Right lung (tissue), 10 donors: ENCODE measurements at places on chromosomes 12 and 14. TPM values are rescaled to one million over a fixed set of nuclear protein-coding genes. Genes with fewer than 3 reads are reported as not detected.

The BIN2 gene
- polyA plus RNA-seq = 4.6 TPM

The RASSF9 gene
- polyA plus RNA-seq = 18.0 TPM

The GALNT9 gene
- polyA plus RNA-seq = 1.9 TPM

The KCNC2 gene
- 0.31 TPM for polyA plus RNA-seq

The KRT8 gene
- 173 TPM for polyA plus RNA-seq

The RNFT2 gene
- 3.6 TPM for polyA plus RNA-seq

The CCDC196 gene
- not detected for polyA plus RNA-seq

The RNASE3 gene
- polyA plus RNA-seq = not detected

The SPRYD4 gene
- 5.7 TPM for polyA plus RNA-seq

The TMTC3 gene
- polyA plus RNA-seq = 31.4 TPM

The RNU6-7 gene
- polyA plus RNA-seq = not detected

The RNASE7 gene
- 0.12 TPM for polyA plus RNA-seq

DNA sequence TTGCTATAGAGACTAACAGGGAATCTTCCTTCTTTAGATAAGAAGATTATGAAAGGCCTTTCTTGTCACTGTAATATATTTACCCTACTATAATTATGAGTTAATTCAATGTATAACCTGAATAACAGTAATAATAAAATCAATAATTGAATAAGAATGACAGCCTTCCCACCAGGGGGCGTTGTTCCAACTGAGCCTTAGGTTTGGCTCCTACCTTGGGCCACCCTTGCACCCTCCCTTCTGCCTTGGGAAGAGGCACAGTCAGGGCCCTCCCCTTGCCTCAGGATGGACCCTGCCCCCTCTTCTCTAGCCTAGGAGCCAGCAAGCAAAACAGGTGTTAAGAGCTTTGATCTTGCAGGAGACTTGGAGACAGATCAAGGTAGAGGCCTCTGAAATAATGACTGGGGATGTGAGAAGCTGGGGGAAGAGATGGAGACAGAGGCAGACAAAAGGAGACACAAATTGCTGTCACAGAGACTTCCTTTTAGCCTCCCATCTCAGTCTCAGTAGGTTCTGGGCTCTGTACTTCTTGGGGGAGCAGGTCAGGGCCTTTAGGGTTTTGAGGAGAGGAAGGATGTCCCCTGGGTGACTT lies 40.1 kb upstream of the CISTR start:
- no peak for DNase-seq

GRCh38 chr12:94218233-94218632 lies 69.9 kb downstream of the PLXNC1 start:
- DNase-seq = no peak

DNA sequence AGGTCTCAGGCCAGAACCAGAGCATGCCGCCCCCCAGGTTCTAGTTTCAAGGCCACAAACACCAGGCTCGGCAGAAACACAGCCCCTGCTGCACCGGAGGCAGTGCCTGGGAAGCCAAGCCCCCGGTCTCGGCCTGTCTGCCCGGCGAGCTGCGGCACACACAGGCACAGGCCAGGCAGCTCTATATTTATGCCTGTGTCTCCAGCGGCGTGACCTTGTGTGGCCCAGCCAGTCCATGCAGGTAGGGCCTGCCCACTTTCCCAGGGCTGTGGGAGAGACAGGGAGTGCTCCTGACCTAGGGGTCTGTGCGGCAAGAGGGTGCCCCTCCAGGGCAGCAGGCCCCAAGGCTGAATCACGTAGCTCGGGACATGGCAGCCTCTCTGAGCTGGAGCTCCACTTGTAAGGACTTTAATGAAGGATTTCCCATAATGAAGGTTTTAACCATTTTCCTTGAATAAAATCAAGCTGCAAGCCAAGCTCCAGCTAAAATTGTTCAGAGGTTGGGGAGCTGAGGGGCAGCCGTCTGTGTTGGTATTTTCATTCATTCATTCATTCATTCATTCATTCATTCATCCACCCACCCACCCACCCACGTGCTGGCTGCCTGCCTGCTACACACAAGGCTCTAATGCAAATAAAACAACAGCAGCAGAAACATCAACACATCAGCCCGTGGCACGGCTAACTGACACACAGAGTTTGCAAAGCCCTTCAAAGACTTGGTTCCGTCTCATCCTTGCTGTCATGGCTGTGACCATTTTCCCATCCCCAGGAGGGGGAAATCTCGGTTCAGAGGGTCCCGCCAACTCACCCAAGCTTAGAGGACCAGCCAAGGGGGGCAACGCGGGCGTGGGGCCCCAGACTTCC lies 92.0 kb downstream of the RFLNA start:
- DNase-seq = no peak

- DNase-seq = peak; percentile 45
Observed at GRCh38 chr14:31934767-31935266, 142.3 kb upstream of the ARHGAP5 start.

- DNase-seq = no peak
Observed at GRCh38 chr14:74517731-74518130, 24.2 kb downstream of the ISCA2 start.

GRCh38 chr14:69632164-69632563 lies 20.8 kb downstream of the SUSD6 start:
- DNase-seq = no peak

GRCh38 chr14:22391908-22392565 lies 197.0 kb downstream of the DAD1 start:
- DNase-seq = no peak

DNA sequence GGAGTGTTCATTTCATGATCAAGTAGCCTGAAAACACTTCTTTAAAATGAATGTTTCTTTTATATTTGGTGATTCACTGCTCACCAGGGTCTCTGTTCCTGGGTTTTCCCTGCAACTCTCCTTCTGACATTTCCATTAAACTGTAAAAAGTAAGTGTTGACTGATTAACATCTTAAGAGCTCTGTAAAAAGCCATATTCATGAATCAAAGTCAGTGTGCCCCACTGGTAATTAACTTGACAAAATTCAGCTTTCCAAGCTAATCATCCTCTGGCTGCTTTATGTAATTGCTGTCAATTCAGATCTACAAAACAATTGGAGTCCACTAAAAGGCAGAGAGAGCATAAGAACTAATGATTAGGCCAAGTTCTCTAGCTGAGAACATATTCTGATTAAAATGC lies 41.6 kb downstream of the CNTN1 start:
- DNase-seq = no peak

DNA sequence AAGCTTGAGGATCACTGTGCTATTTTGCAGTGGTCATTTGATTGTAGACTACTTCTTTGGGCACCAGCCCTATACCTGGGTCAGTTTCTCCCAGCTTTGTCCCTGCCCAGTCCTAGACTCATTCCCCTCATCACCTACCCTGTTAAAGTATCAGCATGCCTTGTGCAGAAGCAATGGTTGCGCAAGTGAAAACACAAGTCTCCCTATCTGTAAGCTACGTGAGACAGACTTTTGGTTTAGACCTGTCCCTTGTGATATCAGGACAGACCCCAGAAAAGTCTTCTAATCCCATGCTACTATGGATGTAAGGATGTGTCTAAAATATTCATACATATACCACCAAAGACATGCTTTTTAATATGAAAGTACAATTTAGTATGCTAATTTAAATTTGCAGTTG lies 88.8 kb upstream of the ATP2B1 start:
- DNase-seq = no peak

DNA sequence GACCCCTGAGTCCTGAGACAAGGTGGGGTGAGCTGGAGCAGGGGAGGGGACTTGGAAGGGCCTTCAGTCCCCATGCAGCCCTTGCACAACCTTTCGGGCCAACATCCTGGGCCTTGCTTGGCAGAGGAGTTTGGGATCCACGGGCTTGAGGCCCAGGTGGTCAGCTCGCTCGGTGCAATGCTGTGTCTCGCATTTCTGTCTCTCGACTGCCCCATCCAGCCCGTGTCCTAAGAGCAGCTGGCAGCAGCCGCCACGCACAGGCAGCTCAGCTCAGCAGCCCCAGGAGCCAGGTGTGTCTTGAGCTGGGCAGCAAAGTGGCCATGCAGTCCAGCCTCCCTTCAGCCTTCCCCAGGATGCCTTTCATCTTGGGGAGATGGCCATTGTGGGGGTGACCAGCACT lies 10.8 kb downstream of the PACS2 start:
- no peak for DNase-seq

DNA sequence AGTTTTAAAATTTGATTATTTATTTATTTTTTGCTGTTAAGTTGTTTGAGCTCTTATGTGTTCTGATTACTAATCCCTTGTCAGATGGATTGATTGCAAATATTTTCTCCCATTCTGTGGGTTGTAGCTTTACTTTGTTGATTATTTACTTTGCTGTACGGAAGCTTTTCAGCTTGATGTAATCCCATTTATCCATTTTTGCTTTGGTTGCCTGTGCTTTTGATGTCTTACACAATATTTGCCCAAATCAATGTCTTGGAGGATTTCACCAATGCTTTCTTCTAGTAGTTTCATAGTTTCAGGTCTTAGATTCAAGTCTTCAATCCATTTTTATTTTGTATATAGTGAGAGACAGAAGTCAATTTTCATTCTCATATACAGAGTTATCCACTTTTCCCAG lies 56.5 kb upstream of the PCNX4 start:
- DNase-seq = no peak

DNA sequence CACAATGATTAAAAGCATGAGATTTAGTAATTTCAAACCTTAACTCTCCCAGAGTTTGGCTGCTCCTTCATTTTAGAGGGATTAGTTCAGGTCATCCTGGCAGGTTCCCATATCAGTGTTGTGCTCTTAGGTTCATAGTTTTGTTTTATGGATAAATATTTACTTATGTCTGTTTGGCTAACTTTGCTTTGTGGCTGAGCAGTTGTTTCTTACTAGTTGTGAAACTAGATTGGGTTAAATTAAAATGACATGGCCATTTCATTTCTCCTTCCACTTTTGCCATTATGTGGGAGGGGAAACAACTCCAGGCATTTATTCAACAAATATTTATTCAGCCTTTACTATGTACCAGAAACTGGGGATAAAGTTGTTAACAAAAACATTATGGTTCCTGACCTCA lies 158.8 kb downstream of the TMTC3 start:
- DNase-seq = no peak

- DNase-seq = no peak
Observed at GRCh38 chr14:79544698-79545070, 666.6 kb downstream of the DIO2 start.

DNA sequence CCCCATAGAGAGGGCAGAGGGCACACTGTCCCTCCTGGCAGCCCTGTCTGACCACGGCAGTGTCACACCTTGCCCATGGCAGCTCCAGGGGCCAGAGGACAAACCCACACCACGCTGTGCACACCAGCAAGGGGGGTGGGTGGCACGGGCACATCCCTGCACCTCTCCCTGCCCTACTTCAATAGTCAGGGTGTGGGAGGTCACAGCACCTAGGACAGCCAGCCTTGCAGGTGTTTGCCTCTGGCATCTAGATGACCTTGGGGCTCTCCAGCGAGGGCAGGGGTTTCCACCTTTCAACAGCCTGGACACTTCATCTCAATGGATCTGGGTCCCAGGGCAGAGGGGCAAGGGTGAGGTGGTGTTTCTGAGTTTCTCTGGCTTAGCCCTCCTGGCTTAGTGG lies 69.2 kb downstream of the LGMN start:
- DNase-seq = no peak

DNA sequence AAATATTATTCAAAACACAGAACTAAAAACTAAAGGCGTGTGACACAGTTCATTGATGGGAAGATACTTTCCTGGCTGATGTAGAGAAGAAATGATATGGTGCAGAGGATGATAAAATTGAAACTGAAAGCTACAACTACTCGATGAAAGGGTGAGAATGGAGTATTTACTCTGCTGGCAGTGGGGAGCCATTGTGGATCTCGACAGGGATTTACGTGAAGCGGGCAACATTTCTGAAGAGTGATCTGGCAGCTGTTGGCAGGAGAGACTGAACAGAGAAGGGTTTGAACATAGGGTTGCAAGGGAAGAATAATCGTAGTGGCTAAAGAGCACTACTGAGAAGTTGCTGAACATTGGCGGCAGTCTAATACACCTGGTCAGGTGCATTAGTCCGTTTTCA lies 464.9 kb downstream of the PDZRN4 start:
- no peak for DNase-seq

- no peak for DNase-seq
Observed at GRCh38 chr12:130813436-130813835, 25.6 kb downstream of the STX2 start.

- no peak for DNase-seq
Observed at GRCh38 chr14:64801046-64801445, 78.7 kb downstream of the SPTB start.

GRCh38 chr12:83122623-83122934 lies 435.9 kb downstream of the TMTC2 start:
- no peak for DNase-seq

DNA sequence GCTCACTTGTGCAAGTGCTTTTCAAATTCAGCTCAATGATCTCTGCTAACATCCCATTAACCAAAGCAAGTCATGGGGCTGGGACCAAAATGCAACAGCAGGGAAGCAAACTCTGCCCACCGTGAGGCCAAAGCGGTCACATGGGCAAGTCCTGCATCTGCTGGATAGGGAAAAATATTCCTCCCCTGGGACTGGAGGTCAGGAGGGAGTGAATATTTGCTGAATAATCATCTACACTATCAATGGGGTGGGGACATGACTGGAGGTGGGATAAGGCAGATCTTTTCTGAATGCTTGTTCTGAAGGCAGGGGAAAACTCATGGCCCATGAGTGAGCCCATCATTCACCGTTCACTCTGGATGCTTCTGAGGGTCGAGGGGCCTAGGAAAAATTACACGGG lies 45.1 kb upstream of the VRK1 start:
- DNase-seq = no peak

DNA sequence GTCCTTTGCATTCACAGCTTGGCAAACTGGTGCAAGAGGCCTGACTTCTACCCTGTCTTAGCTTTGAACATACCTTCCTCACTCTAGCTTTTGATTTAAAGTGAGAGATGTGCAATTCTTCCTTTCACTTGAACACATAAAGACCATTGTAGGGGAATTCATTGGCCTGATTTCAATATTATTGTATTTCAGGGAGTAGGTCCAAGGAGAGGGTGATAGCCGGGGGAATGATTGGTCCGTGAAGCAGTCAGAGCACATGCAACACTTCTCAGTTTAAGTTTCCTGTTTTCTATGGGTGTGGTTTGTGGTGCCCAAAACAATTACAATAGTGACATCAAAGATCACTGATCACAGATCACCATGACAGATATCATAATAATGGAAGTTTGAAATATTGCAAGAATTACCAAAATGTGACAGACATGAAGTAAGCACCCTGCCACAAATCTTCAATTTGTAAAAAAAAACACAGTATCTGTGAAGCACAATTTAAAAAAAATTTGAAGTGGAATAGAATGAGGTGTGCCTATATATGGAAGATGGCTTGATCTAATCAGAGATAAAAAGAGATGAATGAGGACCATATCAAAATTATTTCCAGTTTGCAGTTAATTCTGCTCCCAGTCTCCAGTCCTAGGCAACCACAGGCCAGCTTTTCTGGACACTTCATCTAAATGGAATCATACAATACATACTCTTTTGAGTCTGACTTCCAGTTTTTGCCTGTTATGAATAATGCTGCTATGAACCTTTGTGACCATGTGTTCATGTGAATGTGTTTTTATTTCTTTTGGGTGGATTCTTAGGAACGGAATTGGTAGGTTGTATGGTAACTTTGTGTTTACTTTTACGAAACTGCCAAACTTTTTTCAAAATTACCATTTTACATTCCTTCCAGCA lies 23.2 kb downstream of the BORCS5 start:
- DNase-seq = no peak

- peak; percentile 54 for DNase-seq
Observed at GRCh38 chr12:62934799-62935674, at the start of gene PPM1H. TSS of gene PPM1H (minus strand) at chr12:62935150. CDS start at chr12:62934736, 414 bp downstream.
